Activated CD4-positive, alpha-beta T cell treated with anti-CD3 and anti-CD28 coated beads, Interleukin-10, Interleukin-2, amounts not matched to agents 100 ng/mL and 50 ng/mL, durations not matched to agents 16 hours and 8 hours (primary cell): ENCODE measurements at places on chromosomes 2 and 18.
A peak's percentile ranks its signal among the peaks of the same experiment; 100 is the strongest.

DNA sequence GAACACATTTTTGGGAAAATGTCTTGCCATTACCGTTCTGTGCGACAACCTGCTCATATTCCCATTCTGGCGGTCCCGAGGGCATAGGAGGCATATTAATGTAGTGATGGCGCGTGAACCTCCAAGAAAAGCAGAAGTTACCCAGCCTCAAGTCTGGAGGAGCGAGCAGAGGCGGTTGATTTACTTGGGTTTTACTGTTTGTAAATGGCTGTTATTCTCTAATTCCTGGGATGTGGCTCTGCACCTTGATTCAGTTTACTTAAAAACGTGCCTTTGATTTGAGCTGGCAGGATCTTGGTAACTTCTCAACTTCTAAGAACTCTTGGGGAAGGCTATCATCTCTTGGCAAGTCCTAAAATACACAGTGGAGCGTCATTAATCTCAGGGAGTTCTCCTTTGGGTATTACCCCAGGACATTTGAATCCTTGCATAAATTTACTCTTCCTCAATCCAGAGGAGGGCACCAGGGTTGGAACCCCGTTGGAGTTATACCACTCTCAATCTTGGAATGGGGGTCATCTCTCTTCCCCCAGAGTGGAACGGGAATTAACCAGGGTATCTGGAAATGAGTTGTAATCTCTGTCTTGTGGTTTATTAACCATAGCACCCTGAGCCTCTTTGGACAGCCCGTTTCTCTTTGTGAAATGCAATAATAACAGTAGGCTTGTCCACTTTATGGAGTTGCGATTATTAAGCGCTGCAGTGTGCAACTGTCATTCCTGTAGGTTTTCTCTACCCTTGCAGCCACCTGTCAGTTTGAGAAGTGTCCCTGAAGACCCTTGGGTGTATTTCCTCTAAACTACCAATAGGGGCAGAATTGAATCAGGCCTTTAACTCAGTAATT is 2.1 kb downstream of the HK2 start:
- DNase-seq: peak; percentile 65

- DNase-seq: no peak
These were observed 52.8 kb upstream of the ITGB6 start for GRCh38 chr2:160252900-160253299.

- DNase-seq: no peak
These were observed 1430.8 kb upstream of the NXPH2 start for GRCh38 chr2:140210963-140211362.

DNA sequence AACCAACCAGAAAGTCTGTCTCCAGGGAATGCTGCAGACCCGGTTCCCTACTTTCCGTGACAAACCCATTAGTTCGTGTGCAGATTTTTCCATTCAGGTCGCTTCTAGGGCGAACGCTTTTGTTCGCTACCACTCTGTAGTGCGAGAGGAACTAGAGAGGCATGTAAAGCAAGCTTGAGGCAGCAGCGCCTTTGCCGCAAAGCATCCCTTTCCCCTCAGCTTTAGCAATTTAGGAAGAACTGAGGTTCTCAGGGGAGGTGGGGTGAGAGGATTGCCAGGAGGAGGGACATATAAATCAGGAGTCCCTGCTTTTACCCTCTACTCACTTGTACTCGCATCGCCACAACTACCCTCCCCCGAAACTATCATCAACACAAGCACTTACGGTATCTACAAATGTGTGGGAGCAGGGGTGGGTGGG is 748 bp upstream of the ZNF804A start:
- DNase-seq: no peak

GRCh38 chr18:5728531-5728930 is 166.8 kb downstream of the TMEM200C start:
- DNase-seq: no peak

DNA sequence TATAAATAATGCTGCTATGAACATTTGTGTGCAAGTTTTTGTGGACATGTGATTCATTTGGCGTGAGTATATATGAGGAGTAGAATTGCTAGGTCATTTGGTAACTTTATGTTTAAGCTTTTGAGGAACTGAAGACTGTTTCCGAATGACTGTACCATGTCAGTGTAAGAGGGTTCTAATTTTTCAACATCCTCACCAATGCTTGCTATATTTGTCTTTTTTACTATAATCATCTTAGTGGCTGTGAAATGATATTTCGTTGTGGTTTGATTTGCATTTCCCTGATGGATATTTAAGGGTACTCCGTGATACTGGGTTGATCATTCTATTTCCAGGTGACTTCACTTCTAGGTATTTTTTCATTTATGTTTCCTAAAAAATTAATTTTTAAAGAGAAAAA is 241.1 kb downstream of the BCL2 start:
- peak; percentile 51 for DNase-seq

- no peak for DNase-seq
These were observed 543.3 kb upstream of the ID2 start for GRCh38 chr2:8138525-8138922.

- DNase-seq: peak; percentile 85
These were observed 36.2 kb downstream of the THADA start for GRCh38 chr2:43559391-43560230.

GRCh38 chr18:36813824-36814223 is 15.0 kb downstream of the TPGS2 start:
- peak; percentile 2 for DNase-seq

- peak; percentile 69 for DNase-seq
These were observed 27.7 kb upstream of the MAPRE3 start for GRCh38 chr2:26942543-26943295.

DNA sequence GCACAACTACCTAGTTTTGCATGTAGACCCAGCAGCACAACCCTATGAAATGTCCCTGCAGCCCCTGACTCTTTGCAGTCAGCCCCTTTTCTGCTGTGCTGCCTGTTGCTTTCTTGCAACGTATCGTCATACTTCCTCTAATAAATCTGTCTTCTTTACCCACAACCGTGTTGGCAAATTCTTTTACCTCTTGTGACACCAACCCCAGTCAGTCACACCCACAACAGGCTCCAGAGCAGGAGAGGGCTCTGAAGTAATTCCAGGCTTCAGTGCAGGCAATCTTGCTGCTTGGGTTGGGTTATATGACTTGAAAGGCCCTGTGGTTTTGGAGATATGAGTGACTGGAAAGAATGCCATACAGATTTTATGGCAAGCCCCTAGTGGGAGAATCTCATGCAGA is 79.1 kb upstream of the KCNH7 start:
- no peak for DNase-seq

DNA sequence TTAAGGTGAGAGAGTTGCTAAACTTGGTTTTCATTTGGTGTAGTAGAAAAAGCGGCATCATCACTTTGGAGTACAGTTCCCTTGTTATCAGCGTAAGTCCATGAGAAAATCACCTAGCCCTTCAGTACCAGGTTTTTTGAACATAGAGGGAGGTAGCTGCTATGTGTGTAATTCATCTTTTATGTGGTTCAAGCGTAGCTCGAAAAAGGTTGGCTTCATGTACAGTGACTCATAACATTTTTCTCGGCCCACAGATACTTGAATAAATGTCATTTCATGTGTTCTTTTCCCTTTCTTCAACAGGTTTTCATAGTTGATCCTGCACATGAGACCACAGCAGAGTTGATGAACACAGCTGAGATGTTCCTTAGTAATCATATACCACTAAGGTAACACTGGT is 43.6 kb downstream of the UGGT1 start:
- DNase-seq: no peak

DNA sequence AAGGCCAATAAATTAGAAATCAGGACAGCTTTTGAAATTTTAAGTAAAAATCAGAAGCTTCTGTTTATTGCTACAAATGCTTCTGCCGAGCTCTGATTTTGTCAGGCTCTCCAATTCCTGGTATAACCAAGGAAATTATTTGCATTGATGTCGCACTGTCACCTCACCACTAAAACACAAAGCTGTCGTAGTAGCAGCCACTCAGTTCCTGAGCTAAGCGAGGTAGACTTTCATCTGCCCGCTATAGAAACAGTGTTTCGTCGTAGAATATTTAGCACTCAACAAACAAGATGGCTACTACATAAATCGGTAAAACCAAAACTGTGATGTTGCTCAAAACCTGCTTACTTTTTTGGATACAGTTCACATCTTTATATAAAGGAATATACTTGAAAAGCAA is 141.3 kb upstream of the FOSL2 start:
- peak; percentile 78 for DNase-seq

GRCh38 chr2:216994353-216994854 is 134.5 kb upstream of the TNP1 start:
- no peak for DNase-seq

- no peak for DNase-seq
These were observed 629.1 kb upstream of the SLC39A10 start for GRCh38 chr2:195027947-195028346.

- no peak for DNase-seq
These were observed 766.3 kb downstream of the TDRD15 start for GRCh38 chr2:21890041-21890440.

- no peak for DNase-seq
These were observed 9.5 kb upstream of the ADGRF3 start for GRCh38 chr2:26356111-26356510.

GRCh38 chr2:86300496-86300895 is 36.9 kb downstream of the REEP1 start:
- DNase-seq: no peak

GRCh38 chr18:46555724-46556123 is 101.3 kb downstream of the LOXHD1 start:
- peak; percentile 14 for DNase-seq

DNA sequence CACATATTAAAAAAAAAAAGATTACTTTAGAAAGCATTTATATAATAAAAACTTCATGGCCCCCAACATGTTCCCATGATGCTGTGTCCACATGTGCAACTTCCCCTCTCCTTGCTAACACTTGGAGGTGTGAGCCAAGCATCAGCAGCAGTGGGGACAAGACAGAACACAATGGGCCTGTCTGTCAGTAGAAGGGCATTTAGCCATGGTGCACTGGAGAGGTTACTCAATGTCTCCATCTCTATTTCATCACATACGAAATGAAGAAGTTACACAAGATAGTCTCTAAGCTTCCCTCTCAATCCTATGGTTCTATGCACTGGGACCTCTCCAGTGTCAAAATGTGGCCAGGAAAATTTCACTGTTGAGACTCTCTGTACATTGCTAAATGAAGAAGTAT is 2.5 kb downstream of the VIT start:
- no peak for DNase-seq

DNA sequence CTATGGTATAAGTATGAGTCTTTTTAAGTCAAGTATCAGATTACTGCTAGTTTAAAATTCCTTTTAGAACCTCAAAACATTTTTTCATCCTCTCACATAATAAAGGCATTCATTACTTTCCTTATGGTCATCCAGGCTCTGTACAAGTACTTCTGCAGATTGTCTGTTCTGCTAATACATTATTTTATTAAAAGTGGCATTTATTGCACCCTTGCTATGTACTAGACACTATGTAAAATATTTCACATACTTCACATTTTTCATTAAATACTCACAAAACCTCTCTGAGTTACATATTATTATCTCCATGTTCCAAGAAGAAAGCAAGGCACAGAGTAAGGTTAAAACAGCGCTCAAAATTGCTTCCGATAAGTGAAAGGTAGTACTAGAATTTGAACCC is 84.1 kb downstream of the RAPH1 start:
- no peak for DNase-seq

DNA sequence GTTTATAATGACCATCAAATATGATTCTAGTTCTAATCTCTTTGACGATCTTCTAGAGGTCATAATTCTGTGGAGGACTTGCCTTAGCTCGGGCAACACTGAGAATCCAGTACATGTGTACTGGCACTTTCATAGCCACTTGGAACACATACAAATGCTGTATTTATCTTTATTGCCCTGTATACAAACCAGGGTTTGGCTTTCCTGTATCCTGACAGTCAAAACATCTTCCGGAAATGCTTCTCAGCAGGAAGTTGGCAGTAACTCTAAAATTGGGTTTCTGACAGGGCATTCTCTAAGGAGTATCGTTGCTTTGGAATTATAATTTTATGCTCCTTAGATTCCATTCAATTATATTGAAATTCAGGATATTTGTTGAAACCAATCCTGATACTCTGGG is 643.6 kb downstream of the NRXN1 start:
- DNase-seq: no peak

DNA sequence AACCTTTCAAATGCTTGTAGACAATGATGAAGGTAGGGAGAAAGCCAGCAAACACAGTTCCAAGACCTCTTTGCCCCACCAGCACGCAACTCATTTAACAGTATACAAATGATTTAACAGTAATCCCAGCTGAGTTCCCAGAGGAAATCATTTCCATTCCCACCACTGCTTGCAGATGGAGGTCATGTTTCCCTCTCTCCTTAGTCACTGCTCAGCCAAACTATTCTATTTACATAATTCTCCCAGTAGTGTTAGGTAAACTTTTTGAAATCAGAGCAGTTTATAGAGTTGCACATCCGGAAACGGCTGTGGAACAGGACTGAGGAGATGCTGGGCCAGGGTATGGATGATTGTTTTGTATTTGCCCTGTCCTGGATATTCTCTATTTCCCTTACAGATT is 328.5 kb downstream of the FIGN start:
- DNase-seq: no peak

GRCh38 chr18:73119574-73119973 is 251.8 kb upstream of the NETO1 start:
- no peak for DNase-seq

DNA sequence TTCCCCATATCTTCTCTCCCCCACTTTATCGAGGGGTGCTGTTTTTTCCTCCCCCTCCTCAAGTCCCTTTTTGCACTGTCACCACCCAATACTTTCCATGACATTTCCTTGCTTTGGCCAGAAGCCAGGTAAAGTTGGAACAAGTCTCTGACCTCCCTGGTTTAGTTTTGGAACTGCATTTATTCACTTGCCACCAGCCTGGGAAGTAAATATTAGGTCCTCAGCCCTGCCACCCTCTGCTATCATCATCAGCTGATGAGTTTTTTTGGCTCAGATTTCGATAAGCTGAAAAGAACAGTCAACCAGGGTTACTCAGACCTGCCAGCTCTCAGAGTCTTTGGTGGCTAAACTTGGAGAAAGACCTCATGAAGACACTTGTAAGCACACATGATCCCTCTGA is 47.0 kb downstream of the DHRS9 start:
- no peak for DNase-seq

DNA sequence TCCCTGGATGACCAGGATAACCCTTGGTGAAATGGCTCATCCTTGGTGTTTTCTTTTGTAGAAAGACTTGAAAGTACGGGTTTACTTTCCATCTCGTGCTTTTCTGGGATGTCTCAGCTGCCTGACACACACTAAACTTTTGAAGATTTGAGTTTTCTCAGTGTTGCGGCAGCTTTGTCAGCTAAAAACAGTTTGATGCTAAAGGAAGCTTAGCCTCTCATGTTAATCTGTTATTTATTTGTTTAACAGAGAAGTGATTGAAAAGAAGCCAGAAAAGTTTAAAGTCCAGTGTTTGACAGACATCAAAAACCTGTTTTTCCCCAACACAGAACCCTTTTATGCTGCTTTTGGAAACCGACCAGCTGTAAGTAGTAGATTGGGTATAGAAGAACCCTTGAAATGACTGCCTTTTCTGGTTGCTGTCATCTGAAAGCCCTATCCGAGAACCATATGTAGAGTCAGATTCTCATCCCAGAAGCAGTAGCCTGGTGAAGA is 72.8 kb downstream of the LPIN1 start:
- DNase-seq: no peak

- no peak for DNase-seq
These were observed 332.9 kb downstream of the CDH2 start for GRCh38 chr18:27843783-27844777.

- DNase-seq: no peak
These were observed 82.4 kb downstream of the AAK1 start for GRCh38 chr2:69561101-69561500.
